ENCODE measurements at places on chromosomes 13 and 19.

- no peak for DNase-seq
Observed at GRCh38 chr13:73697166-73697565, 437.0 kb downstream of the KLF12 start.

GRCh38 chr19:5182751-5183150, 157.9 kb downstream of the PTPRS start:
- no peak for DNase-seq

- DNase-seq, result no peak
Observed at GRCh38 chr13:80778297-80778696, 437.4 kb upstream of the SPRY2 start.

GRCh38 chr19:37874784-37875183, 31.6 kb downstream of the WDR87 start:
- DNase-seq, result no peak

- no peak for DNase-seq
Observed at GRCh38 chr13:31970231-31970930, 61.2 kb upstream of the FRY start.

GRCh38 chr13:68806125-68806524, 1301.5 kb upstream of the ATXN8OS start:
- DNase-seq, result no peak

DNA sequence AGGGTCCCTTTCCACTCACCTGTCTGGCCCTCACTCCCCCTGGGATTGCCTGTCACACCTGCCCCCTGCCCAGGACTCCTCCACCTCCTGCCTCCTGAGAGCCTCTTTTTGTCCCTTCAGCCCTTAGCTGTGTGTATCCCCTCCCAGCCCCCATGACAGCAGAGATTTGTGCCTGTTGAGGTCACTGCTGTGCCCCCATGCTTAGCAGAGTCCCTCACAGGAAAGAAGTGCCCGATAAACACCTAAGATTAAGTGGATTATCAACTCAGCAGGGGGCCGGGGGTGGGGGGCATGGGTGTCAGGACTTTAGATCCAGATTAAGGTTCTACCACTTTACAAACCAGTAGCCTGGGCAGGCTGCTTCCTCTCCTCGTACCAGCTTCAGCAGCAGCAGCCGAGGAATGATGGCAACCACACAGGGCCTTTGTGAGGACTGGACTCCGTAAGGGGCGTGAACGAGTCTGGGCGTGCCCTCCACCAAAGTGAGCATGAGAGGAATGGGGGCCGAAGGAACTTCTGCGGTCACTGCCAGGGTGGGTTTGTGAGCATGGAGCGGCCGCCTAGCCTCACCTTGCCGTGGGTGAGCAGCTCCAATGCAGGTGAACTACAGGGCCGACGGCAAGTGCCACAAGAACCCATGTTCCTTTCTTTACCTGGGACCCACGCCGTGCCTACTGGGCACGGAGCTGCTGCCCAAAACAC, 36.1 kb downstream of the ZNF787 start:
- DNase-seq, result no peak

GRCh38 chr13:53411463-53411862, 382.9 kb downstream of the OLFM4 start:
- DNase-seq, result no peak

GRCh38 chr13:39675904-39676303, 20.4 kb downstream of the COG6 start:
- DNase-seq, result no peak

DNA sequence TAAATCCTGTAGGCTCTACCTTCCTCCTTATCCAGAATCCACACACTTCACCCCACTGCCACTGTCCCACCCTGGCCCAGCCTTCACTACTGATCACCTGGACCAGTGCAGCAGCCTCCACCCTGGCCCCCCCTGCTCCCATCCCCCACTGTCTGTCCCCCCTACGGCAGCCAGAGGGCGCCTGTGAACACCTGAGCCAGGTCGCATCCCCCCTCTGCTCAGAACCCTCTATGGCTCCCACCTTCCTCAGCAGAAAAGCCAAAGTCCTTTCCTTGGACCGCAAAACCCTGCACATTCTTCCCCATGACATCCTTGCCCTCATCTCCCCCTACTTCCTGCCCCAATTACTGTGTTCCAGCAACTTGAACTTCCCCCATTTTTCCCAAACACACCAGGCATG, 20.6 kb downstream of the ELAVL3 start:
- no peak for DNase-seq

GRCh38 chr13:63855457-63856118, 2439.9 kb upstream of the PCDH20 start:
- no peak for DNase-seq

DNA sequence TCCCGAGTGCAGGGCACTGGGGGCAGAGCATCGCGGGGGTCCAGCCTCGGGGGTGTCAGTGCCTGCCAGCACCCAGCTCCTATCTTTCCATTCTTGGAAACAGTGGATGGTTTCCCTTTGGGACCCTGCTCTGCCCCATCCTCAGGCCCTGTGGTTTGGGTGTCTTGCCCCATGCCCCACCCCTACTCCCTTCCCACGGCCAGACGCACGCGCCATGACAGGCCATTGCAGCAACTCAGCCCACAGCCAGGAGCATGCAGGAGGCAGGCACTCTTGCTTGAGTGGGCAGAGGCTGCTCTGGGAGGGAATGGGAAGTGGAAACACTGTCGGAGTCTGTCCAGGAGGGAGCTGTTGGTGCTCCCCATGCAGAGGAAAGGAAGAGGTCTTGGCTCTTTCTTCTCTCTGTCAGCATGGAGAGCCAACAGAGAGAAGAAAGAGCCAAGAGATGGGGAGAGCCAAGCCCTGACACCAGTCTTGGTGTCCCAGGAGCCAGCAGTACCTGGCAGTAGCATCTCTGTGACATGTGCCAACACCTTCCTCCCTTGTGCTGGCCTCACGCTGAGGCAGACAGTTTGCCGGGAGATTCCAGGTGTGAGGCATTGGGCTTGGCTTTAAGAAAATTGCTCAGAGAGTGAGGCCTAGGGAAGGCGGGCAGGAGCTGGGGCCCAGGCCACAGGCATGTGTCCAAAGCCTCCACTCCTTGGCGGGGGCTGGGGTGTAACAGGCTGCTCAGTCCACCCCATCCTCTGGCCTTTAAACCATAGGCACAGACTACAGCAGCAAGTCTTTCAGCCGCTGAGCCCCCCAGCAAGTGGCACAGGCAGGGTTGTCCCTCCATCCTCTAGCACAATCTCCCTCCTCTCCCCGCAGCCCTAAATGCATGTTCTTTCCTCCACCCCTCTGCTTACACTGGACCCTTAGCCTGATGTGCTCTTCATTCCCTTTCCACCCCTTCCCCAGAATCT, 86.7 kb upstream of the UQCRFS1 start:
- DNase-seq, result no peak

DNA sequence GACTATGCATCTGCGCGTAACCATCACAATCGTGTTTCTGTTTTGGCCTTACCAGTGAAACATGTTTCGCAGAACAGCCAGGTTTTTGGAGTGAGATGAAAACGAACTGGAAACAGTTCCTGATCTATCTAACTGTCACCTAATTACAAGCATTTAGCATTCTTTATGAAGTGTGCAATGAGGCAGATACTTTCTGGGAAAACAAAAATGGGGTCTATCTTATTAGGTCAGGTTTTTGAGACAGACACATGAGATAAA, 182.8 kb downstream of the LMO7 start:
- DNase-seq, result no peak

DNA sequence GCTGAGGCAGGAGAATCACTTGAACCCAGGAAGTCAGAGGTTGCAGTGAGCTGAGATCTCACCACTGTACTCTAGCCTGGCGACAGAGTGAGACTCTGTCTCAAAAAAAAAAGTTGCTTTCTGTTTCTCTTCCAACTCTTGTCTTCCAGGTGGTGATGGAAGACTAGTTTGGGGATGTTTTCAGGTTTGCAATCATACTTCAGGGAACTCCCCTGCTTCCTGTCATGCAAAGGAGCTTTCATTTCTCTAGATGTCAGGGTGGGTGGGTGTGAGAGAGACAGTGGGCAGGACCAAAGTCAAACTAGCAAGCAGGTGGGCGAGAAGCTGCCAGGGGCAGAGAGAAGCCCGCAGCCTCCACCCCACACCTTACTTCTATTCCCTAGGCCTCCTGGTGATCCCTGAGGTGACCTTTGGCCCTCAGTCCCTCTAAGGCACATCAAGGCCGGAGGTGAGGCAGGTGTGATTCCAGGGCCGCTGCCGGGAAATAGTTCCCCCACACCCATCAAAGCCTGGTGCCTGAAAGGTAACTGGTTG, 25.7 kb downstream of the CCNE1 start:
- peak; percentile 64 for DNase-seq

DNA sequence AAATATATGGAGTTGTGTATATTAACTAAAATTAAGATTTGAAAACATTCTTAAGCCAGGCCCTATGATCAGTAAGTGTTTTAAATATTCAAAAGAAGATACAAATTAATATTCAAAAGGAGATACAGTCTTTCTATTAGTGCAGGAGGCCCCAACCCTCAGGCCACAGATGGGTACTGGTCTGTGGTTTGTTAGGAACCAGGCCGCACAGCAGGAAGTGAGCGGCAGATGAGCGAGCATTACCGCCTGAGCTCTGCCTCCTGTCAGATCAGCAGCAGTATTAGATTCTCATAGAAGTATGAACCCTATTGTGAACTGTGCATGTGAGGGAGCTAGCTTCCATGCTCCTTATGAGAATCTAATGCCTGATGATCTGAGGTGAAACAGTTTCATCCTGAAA, 232.9 kb downstream of the FOXO1 start:
- DNase-seq, result peak; percentile 49

DNA sequence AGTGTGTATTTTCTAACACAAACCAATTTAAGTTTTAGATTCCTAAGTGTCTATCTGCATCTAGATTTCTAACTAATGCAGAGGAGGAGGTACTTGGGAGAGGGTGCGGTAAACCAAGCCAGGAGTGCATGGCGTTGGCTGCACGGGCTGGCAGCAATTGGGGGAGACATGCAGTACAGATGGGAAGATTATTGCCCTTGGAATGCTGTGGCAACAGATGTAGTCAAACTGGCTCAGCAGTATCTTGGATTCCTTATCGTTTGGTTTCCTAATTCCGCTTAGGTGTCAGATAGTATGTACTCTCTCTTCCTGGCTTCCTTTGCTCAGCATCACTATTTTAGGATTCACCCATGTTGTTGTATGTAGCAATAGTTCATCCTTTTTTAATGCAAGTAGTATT, 29.4 kb upstream of the STK24 start:
- no peak for DNase-seq

DNA sequence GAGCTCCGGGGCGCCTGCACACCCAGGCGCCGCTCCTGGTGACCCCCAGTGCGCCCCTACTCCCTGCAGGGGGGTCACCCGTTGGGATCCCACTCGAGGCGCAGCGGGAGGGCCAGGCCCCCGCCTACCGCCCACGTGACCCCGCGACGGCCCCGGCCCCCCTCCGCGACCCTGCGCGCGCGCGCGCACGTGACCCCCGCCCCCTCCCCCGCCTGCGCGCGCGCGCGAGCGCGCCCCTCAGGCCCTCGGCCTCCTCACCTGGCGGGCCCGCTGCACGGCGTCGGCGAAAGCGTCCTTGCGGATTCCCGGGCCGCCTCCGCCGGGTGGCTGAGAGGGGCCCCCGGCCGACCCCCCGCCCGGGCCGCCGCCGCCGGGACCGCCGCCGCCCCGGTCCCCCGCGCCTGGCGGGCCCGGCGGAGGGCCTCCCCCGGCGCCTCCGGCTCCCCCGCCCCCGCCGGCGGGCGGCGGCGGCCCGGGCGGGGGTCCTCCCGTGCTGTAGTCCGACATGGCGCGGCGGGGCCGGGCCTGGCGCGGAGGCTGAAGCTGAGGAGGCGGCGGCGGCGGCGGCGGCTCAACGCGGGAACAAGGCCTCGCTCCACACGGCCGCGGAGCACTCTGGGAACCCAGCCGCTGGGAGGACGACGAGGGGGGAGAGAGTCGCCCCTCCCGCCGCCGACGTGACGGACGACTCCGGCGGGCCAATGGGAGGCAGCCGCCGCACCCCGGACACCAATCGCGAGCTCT, at the start of gene KHSRP:
KHSRP (minus strand) TSS at position 617 of the 744 bp plus-strand sequence; CDS start at position 507, 110 bp downstream.
- DNase-seq, result peak; percentile 52

GRCh38 chr13:74153316-74153715, 19.1 kb upstream of the KLF12 start:
- no peak for DNase-seq

DNA sequence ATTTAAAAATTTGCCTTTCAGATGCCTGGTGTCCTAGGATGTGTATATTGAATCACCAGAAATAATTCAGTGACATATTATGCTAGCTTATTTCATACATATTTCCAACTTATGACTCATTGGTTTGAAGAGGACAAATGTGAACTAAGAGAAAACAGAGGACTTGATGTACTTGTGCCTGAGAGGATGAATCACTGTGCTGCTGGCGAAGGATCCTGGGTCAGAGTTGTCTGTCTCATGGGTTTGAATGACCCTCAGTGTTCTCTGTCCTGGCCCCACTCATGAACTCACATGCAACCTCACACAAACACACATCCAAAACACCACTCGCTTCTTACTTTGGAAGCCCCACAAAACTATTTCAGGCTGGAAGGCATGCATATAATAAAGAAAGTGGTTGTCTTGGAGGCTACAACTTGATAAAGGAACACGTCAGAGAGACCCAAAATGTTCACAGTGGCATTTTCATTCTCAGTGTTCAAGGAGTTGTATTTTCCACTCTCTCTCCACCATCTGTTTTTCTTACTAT, 129.0 kb upstream of the SPRY2 start:
- no peak for DNase-seq

GRCh38 chr13:48542138-48542537, 9.3 kb upstream of the RCBTB2 start:
- no peak for DNase-seq

DNA sequence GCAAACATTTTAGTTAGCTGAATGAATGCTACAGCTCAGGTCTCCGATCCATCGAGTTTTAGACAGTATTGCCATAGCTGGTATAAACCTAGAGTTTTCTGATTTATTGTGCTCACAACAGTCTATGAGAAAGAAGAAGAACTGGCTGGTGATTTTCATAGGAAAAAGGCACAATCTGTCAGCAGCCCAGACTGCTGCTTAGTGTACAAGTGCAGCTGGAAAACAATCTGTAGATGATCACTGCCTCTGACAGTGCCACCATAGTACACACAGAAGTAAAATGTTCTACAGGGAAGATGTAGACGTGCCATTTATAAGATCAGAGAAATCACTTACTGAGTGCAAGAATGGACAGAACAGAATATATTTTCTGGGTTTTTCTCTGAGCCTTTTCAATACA, 48.4 kb downstream of the MYO16 start:
- no peak for DNase-seq

GRCh38 chr19:45767410-45767880, 1.6 kb downstream of the SIX5 start:
- no peak for DNase-seq

DNA sequence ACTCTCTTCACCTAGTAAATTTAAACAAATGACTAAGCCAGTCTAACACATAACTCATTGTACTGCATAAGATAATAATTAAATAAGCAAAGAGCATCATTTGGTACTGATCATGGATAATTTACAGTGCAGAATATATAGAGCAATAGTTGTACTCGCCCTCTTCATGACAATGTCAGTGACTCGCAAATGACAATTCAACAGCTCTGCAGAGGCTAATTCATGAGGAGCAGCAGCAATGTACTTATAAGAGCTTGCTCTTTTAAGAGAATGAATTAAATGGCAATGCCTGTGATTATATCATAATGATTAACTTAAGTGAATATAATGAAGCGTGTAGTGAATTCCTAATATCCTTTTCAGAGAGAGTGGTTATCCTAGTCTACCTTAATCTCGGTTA, 284.5 kb upstream of the PCDH20 start:
- DNase-seq, result no peak

GRCh38 chr13:114082849-114083645, 49.4 kb downstream of the RASA3 start:
- no peak for DNase-seq

GRCh38 chr19:9934132-9934950, 2.0 kb downstream of the OLFM2 start:
- peak; percentile 88 for DNase-seq

GRCh38 chr13:87331178-87331577, 340.0 kb upstream of the SLITRK5 start:
- DNase-seq, result no peak

- DNase-seq, result peak; percentile 26
Observed at GRCh38 chr13:42275506-42275905, 3.6 kb downstream of the AKAP11 start.

Data from stimulated activated CD4-positive, alpha-beta T cell treated with anti-CD3 and anti-CD28 coated beads, Interleukin-15, amount 100 ng/mL, for 24 hours (primary cell).